Activated CD4-positive, alpha-beta T cell treated with anti-CD3 and anti-CD28 coated beads, Interleukin-2, amount 50 U/mL, for 4 hours (primary cell): ENCODE measurements at places on chromosomes 16 and 17.

DNA sequence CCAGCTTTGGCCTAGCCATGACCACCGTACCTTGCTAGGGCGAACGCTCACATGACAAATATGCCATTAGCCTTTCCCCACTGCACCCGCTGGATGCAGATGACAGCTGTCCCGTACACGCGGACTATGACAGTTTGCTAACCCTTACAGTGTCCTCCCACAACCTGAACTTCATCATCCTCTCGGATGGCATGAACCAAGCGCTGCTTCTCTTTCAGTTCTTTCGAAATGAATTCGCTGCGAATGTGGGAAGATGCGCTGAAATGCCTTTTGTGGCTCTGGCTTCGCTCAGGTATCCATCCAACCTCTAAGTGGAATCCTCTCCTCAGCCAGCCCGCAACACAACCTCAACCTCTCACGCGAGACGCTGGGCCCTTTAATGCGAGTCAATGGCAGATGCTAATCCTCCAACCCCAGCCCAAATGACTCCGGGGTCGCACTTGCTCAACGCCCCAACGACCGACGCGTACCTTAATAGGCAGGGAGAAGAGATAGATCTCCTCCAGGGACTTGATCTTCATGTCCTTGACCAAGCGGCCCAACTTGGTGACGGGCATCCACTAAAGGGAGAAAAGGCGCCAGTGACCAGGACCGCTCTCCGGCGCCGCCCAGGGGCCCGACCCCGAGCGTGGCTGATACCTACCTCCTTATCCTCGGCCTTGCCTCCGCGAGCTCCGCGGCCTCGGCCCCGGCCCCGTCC is 670 bp downstream of the RPS2 start:
- no peak for DNase-seq

DNA sequence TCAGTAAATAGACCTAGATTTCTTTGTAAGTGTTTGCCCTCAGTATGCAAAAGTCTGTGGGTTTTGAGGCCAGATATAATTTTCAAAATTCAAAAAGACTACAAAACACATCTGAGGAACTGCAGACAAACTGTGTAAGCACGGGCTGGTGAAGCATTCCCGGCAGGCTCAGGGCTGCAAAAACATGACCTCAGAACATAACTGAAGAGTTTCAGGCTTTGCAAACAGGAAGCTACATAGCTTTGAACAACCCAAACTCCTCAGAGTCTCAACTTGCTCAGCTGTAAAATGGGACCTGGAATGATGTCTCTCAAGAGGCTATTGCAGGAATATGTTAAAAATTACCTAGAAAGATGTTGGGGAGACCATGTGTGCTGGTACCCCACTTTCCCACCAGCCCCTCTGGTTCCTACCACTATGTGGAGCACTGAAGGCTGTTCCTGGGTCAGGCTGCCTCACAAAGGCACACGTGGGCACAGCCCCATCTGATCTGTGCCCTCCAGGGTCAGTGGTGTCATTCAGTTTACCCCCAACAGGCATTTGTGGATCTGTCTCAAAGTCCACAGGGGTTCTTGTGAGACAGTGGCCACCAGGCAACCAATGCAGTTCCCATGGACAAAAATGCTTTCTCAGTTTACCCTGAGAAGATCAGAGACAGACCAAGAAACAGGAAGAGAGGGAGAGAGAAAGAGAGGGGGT is 72.9 kb downstream of the CREBBP start:
- DNase-seq = no peak

- no peak for DNase-seq
Observed at GRCh38 chr16:49128740-49129139, 152.9 kb downstream of the CBLN1 start.

DNA sequence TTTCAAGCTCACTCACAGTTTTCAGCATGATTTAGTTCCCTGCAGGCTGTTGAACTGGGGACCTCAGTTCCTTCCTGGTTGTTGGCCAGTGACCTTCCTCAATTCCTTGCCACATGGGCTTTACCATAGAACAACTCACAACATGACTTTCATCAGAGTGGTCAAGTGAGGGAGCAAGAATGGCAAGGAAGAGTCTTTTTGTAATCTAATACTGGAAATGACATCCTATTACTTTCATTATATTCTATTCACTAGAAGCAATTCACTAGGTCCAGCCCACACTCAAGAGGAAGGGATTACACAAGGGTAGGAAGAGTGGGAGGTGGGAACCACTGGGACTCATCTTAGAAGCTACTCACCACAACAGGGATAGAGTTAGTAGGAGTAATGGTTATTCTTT is 57.6 kb downstream of the SYT17 start:
- DNase-seq = no peak

- peak; percentile 12 for DNase-seq
Observed at GRCh38 chr17:78890498-78890897, 12.5 kb downstream of the CEP295NL start.

DNA sequence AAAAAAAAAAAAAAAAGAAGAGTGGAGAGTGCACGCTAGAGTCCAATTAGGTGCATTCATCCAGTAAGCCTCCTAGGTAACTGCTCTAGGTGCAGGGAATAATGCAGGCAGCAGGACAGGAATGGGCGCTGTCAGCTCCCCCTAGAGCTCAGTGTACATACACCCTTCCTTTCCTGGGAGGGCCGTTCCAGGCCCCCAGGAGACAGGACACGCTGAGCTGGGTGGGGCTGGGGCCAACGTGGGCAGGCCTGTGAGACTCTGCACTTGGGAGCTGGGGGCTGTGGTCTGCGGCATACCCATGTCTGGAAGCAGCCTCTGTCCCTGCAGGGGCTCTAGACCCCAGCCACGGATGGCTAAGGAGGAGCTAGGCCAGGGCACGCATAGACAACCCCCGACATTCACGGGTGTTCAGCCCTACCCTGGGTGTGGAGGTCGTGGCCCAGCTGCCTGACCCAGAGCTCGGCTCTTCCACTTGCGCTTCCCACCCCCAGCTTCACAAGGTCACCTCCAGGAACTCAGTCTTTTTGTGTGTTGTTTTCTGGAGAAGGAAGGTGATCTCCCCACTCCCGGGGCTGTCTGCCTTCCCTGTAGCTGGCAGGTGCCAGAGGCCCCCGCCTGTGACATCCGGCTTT is 1.0 kb upstream of the ANTKMT start:
- no peak for DNase-seq

DNA sequence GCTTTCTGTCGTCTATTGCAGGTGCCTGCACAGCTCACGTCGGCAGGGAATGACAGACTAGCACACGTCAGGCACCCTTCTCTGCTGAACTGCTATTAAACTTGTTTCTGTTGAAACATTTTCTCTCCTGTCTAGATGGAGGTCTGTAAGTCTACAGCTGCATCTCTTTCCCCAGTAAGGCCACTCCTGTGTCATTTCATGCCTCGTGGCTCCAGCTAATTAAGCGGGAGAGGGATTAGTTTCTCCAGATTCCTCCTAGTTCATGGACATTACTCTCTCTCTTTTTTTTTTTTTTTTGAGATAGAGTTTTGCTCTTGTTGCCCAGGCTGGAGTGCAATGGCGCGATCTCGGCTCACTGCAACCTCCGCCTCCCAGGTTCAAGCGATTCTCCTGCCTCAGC is 54.5 kb downstream of the FOXK2 start:
- DNase-seq = no peak

DNA sequence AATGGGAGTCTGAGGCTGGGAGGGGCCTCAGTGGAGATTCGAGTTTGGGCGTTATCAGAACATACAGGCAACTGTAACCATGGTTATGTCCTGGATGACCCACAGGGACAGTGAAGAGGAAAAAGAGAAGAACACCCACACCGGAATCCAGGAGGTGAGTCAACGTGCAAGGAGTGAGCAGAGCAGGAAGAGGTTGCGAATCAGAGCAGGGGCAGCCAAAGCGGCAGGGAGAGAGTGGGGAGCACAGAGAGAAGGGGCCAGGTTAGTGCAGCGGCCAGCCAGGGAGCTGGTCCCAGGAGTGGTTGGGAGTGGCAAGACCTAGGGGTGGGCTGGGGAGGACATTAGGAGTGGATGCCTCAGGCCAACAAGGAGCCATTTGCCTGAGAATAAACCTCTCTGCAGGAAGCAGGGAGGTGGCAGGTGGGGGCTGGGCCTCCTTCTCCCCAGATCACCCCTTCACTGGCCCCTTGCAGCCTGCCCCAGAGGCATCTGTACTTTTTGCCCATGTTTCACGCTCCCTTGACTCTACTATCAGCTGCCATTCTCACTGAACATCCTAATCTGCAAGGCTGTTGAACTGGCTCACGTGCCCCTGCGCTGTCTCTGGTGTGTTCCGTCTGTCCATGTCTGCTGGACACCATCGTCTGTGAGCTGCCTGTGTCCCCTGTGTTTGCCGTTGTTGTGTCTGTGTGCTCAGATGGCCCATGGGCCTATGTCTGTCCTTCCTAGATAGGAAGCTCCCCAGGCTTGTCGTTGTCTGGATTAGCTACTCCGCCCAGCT is 5.1 kb downstream of the KRT13 start:
- DNase-seq = no peak

- no peak for DNase-seq
Observed at GRCh38 chr17:3015890-3016289, 47.5 kb downstream of the OR1D5 start.

DNA sequence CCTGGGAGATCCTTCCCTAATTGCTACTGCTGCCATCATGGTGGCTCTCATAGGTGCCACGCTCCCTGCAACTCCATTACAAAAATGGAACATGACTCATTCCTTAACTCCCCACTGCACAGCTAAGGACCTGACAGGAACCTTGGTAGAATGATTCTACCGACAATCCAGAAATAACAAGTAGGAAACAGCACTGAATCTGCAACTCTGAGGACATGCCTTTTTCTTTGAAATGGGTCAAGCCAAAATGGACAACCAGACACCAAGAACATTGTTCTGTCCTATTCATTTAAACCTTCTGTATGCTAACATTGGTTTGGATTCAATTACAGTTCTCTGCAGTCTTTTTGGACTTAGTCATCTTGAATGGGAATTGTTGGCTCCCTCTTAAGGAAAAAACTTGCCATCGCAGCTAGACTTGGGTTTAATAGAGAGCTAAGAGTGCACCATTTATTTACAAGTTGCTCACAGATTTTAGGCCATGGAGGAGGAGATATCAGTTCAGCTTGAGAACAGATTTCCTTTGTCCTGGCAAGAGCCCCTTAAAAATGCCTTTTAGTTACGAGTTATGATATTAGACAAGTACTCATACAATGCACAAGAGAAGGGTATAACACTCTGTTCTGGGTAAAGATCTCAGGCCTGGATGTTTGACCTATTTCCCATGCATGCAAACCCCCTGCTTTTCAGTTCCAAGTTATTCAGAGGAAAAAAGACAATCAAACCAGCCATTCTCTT is 20.9 kb upstream of the NSRP1 start:
- no peak for DNase-seq
